ENCODE measurements at places on chromosomes 5 and 9. TPM values are rescaled to one million over a fixed set of nuclear protein-coding genes. Genes with fewer than 3 reads are reported as not detected.

DNA sequence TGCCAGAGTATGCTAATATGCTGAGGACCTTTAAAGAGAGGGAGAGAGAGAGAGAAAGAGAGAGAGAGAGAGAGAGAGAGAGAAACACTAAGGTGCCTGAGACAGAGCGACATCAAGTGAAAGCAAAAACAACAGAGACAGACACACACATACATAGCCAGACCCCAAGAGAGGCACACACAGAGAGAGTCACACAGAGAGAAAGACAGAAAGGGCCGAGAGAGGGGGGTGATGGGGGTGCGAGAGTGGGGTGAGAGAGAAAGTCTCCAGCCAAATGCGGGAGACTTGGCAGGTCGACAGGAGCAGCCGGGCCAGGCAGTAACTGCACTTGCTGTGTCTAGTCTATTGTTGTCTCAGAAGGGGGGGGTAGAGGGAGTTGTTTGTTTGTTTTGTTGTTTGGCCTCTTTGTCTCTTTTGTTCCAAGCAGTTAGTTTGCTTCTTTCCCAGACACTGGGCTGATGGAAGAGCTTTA, 30.1 kb upstream of the NFIB start:
- DNase-seq = no peak
- H3K27me3 ChIP-seq = no peaks in the 10 kb centered on the region
- H3K4me3 ChIP-seq = peak overlapping the region; percentile 45
- H3K4me1 ChIP-seq = peaks cover 50% of the 10 kb centered on the region
- no peaks in the 10 kb centered on the region for H3K36me3 ChIP-seq
- H3K27ac ChIP-seq = peak overlapping the region; percentile 92

GRCh38 chr9:132937463-132937901, 6.9 kb downstream of the TSC1 start:
- no peak overlapping the region for H3K27ac ChIP-seq
- no peaks in the 10 kb centered on the region for H3K4me1 ChIP-seq
- no peaks in the 10 kb centered on the region for H3K27me3 ChIP-seq
- H3K36me3 ChIP-seq = no peaks in the 10 kb centered on the region
- DNase-seq = no peak

DNA sequence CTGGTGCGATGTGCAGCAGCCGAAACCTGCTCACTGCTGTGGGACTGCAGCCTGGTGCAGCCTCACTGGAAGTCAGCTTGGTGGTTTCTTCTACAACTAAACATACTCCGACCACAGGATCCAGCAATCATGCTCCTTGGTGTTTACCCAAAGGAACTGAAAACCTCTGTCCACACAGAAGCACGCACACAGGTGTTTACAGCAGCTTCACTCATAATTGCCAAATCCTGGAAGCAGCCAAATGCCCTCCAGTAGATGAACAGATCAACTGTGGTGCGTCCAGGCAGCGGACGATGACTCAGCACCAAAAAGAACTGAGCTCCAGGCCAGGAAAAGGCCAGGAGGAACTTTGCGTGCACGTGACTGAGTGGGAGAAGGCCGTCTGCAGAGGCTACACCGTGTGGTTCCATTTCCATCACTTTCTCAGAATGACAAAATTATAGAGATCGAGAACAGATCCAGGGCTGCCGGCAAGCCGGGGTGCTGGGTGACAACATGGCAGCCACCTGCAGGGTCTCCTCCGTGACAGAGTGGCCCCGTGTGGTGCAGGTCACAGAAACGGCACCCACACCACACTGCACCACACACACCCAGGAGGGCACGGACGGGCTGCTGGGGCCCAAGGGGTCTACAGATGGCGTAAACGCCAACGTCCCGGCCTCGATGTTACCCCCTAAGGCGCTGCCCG, 23.1 kb upstream of the NSMF start:
- peaks cover 3% of the 10 kb centered on the region for H3K36me3 ChIP-seq
- no peaks in the 10 kb centered on the region for H3K4me1 ChIP-seq
- no peaks in the 10 kb centered on the region for H3K27me3 ChIP-seq
- no peak overlapping the region for H3K27ac ChIP-seq

- no peak for DNase-seq
- H3K27ac ChIP-seq = peak overlapping the region; percentile 5
- no peaks in the 10 kb centered on the region for H3K36me3 ChIP-seq
- H3K27me3 ChIP-seq = no peaks in the 10 kb centered on the region
Measured at GRCh38 chr9:107542411-107543157, 53.0 kb upstream of the KLF4 start.

GRCh38 chr9:124251204-124251603, 6.5 kb upstream of the NEK6 start:
- no peaks in the 10 kb centered on the region for H3K4me1 ChIP-seq
- no peak for DNase-seq
- no peak overlapping the region for H3K4me3 ChIP-seq
- H3K36me3 ChIP-seq = no peaks in the 10 kb centered on the region

DNA sequence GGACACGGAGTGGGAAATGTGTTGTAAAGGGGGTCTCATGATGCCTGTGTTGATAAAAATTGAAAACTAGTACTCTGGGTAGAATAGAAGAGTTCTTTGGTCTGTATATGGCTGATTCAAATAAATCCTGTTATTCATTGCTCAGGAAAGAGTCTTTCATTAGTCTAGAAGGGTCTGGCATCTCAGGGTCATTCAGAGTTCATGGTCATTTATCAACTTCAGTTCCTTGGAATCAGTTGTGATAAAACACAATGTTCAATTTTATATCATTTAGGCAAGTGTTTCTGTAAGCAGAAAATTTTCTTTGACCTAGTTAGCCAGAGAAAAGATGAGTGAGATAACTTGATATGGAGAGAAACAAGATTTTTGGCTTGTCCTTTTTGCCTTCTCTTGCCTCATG, 36.3 kb downstream of the SPATA31D1 start:
- DNase-seq = no peak
- H3K36me3 ChIP-seq = no peaks in the 10 kb centered on the region
- H3K4me3 ChIP-seq = no peak overlapping the region
- H3K4me1 ChIP-seq = no peaks in the 10 kb centered on the region

DNA sequence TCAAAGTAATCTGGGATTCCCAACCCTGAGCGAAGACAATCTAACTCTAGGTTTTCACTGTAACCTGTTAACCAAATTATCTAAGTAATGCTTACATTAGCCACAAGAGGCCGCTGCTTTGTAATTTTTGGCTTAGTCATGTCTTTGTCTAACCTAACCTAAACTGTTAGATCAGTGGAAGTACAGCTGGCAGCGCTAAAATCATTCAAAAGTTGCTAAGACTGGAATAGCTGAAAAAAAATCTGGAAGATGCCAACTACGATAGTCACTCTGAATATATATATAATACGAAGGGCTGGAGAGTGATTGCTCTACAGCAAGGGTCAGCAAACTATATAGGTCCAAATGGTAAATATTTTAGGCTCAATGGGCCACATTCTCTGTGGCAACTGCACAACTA, 60.2 kb downstream of the FBXO38 start:
- H3K27ac ChIP-seq = no peak overlapping the region
- no peak overlapping the region for H3K4me3 ChIP-seq
- H3K36me3 ChIP-seq = peaks cover 19% of the 10 kb centered on the region
- peaks cover 20% of the 10 kb centered on the region for H3K4me1 ChIP-seq
- no peaks in the 10 kb centered on the region for H3K27me3 ChIP-seq

- no peaks in the 10 kb centered on the region for H3K36me3 ChIP-seq
- H3K27me3 ChIP-seq = no peaks in the 10 kb centered on the region
- no peak overlapping the region for H3K27ac ChIP-seq
- no peaks in the 10 kb centered on the region for H3K4me1 ChIP-seq
- H3K4me3 ChIP-seq = no peak overlapping the region
Measured at GRCh38 chr9:84600739-84601138, 68.8 kb upstream of the NTRK2 start.

GRCh38 chr5:141651728-141652105, 499 bp upstream of the FCHSD1 start:
- DNase-seq = no peak
- H3K27ac ChIP-seq = no peak overlapping the region
- peak overlapping the region; percentile 51 for H3K4me3 ChIP-seq
- no peaks in the 10 kb centered on the region for H3K36me3 ChIP-seq
- peaks cover 16% of the 10 kb centered on the region for H3K4me1 ChIP-seq

DNA sequence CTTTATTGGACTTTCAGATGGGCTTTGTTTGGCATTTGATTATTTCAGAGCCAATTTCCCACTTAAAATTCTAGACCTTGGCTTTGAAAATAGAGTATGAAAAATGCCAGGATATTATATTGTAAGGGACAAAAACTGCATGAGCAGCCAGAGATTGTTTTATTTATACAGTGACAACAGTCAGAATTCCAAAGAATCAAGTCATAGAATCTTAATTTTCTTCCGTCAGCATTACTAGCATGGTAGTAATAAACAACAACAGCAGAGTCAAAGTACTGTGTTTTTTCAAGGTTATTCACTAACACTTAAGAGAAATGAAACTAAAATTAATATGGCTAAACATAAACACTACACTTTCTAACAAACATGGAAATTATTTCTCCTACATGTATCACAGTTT, 52.2 kb downstream of the MLLT3 start:
- no peaks in the 10 kb centered on the region for H3K36me3 ChIP-seq
- no peak for DNase-seq
- H3K4me3 ChIP-seq = no peak overlapping the region
- no peaks in the 10 kb centered on the region for H3K4me1 ChIP-seq
- no peaks in the 10 kb centered on the region for H3K27me3 ChIP-seq

GRCh38 chr5:154999865-155000264, 13.7 kb upstream of the KIF4B start:
- no peaks in the 10 kb centered on the region for H3K27me3 ChIP-seq
- no peak overlapping the region for H3K27ac ChIP-seq
- H3K4me1 ChIP-seq = no peaks in the 10 kb centered on the region

- H3K27ac ChIP-seq = no peak overlapping the region
- DNase-seq = no peak
- H3K36me3 ChIP-seq = no peaks in the 10 kb centered on the region
- no peak overlapping the region for H3K4me3 ChIP-seq
- no peaks in the 10 kb centered on the region for H3K4me1 ChIP-seq
- no peaks in the 10 kb centered on the region for H3K27me3 ChIP-seq
Measured at GRCh38 chr9:118734696-118735095, 634.5 kb downstream of the BRINP1 start.

GRCh38 chr9:3137347-3137695, 293.4 kb upstream of the PUM3 start:
- DNase-seq = no peak
- no peaks in the 10 kb centered on the region for H3K27me3 ChIP-seq
- no peaks in the 10 kb centered on the region for H3K4me1 ChIP-seq
- H3K27ac ChIP-seq = no peak overlapping the region
- H3K4me3 ChIP-seq = no peak overlapping the region

- H3K27me3 ChIP-seq = no peaks in the 10 kb centered on the region
- H3K4me3 ChIP-seq = peak overlapping the region; percentile 80
- H3K36me3 ChIP-seq = no peaks in the 10 kb centered on the region
Measured at GRCh38 chr5:132228241-132229035, 785 bp upstream of the P4HA2 start.

DNA sequence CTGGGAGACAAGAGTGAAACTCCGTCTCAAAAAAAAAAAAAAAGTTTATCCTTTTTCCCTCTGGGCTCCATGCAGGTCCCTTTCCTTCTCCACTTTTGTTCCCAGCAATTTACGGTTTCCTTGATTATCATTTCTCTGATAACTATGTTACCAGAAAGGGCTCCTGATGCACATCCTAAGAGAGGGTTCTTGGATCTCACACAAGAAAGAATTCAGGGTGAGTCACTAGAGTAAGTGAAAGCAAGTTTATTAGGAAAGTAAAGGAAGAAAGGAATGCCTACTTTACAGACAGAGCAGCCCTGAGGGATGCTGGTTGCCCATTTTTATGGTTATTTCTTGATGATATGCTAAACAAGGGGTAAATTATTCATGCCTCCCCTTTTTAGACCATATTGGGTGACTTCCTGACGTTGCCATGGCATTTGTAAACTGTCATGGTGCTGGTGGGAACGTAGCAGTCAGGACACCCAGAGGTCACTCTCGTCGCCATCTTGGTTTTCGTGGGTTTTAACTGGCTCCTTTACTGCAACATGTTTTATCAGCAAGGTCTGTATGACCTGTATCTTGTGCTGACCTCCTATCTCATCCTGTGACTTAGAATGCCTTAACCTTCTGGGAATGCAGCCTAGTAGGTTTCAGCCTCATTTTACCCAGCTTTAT, 13.5 kb upstream of the MELK start:
- H3K4me1 ChIP-seq = no peaks in the 10 kb centered on the region
- no peak overlapping the region for H3K4me3 ChIP-seq
- no peak for DNase-seq

GRCh38 chr5:122183788-122184170, 54.4 kb downstream of the ZNF474 start:
- no peaks in the 10 kb centered on the region for H3K27me3 ChIP-seq
- H3K36me3 ChIP-seq = no peaks in the 10 kb centered on the region
- H3K4me1 ChIP-seq = peaks cover 18% of the 10 kb centered on the region
- H3K27ac ChIP-seq = peak overlapping the region; percentile 28

GRCh38 chr5:56900858-56901578, 8.4 kb upstream of the SETD9 start:
- no peak overlapping the region for H3K4me3 ChIP-seq
- H3K36me3 ChIP-seq = no peaks in the 10 kb centered on the region
- no peaks in the 10 kb centered on the region for H3K4me1 ChIP-seq
- H3K27me3 ChIP-seq = no peaks in the 10 kb centered on the region

DNA sequence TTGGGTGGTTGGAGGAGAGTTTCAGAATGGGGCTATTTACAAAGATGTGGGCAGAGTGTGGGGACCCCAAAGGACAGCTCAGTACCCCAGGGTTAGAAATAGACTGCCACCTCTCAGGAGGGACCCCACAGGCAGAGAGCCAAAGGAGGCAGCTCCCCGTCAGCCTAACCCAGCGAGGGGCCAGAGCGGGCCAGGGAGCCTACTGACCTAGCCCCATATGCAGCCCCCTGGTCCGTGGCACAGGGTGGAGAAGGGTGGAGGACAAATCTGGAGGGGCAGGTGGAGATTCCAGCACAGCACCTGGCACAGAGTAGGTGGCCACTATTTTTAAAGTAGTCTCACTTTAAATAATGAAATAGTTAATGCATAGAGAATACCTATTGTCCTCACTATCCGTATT, 67.2 kb upstream of the ANGPTL2 start:
- H3K4me1 ChIP-seq = peaks cover 41% of the 10 kb centered on the region
- H3K27me3 ChIP-seq = no peaks in the 10 kb centered on the region
- no peak for DNase-seq
- no peak overlapping the region for H3K4me3 ChIP-seq
- no peak overlapping the region for H3K27ac ChIP-seq
- H3K36me3 ChIP-seq = no peaks in the 10 kb centered on the region

DNA sequence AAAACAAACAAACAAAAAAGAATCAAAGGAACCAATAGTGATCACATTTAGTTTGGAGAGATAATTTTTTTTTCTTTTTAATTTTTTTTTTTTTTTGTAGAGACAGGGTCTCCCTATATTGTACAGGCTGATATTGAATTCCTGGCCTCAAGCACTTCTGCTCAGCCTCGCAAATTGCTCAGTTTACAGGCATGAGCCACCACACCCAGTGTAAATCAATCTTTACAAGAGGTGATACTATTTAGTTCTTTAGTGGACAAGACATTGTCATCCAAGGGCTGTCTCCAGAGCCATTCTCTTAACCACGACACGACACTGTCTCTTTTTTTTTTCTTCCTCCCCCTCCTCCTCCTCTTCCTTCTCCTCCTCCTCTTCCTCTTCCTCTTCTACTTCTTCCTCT, 29.6 kb downstream of the ERAP2 start:
- H3K4me1 ChIP-seq = no peaks in the 10 kb centered on the region
- peaks cover 8% of the 10 kb centered on the region for H3K36me3 ChIP-seq
- H3K27me3 ChIP-seq = no peaks in the 10 kb centered on the region
- H3K27ac ChIP-seq = no peak overlapping the region

FAM221B gene
- total RNA-seq = not detected

LHX3 gene
- total RNA-seq = not detected

DEPDC1B gene
- not detected for total RNA-seq

HRCT1 gene
- 4.9 TPM for total RNA-seq

SLCO6A1 gene
- not detected for total RNA-seq

UNC13B gene
- 14.6 TPM for total RNA-seq

IL4 gene
- not detected for total RNA-seq

OR1Q1 gene
- not detected for total RNA-seq

CTNND2 gene
- total RNA-seq = 9.0 TPM

ADAMTS16 gene
- total RNA-seq = not detected

ZNF618 gene
- total RNA-seq = 1.4 TPM

INSL4 gene
- total RNA-seq = not detected

CD274 gene
- total RNA-seq = 14.1 TPM

OR1L4 gene
- not detected for total RNA-seq

ANKRD34B gene
- not detected for total RNA-seq

All from right atrium auricular region (tissue), 2 donors.